NAMALWA (cell line): ENCODE measurements at places on chromosomes 16 and 17.

- DNase-seq = peak; percentile 52
These were observed 44.2 kb downstream of the PSMD12 start for GRCh38 chr17:67322042-67322787.

DNA sequence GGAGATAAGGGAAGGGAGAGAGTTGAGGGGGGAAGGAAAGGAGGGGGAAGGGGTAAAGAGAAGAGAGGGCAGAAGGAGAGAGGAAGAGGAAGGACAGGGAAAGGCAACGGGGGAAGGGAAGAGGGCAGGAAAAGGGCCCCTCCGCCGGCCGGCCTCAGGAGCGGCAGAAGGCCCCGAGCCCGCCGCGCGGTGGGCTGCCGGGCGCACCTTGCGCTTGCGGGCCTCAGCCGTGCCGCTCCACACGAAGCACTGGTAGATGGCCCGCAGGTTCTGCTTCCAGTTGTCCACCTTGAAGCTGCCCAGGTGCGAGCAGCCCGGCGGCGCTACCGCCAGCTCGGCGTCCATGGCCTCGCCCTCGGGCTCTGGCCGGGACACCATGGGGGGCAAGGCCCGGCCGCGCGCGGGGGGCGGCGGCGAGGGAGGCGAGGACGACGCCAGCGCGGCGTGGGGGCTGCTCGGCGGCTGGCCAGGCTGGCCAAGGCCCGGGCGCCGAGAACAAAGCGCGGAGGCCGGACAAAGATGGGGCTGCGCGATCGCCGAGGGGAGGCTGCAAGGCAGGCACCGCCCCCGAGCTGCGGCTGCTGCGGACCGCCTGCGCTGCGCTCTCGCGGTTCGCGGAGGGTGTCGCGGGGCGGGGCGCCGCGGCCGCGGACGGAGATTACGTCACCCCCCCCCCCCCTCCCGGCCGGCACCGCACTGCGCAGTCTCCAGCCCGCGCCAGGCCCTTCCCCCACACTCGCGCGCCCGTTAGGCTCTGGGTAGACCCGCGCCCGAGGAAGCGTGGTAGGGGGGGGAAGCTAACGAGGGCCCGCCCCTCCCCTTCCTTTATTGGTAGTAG lies at the start of gene USP22:
Gene USP22, minus strand, starts transcription at position 554 of the 838 bp plus-strand sequence. Its CDS starts 176 bp downstream, at position 378.
- peak; percentile 43 for DNase-seq

DNA sequence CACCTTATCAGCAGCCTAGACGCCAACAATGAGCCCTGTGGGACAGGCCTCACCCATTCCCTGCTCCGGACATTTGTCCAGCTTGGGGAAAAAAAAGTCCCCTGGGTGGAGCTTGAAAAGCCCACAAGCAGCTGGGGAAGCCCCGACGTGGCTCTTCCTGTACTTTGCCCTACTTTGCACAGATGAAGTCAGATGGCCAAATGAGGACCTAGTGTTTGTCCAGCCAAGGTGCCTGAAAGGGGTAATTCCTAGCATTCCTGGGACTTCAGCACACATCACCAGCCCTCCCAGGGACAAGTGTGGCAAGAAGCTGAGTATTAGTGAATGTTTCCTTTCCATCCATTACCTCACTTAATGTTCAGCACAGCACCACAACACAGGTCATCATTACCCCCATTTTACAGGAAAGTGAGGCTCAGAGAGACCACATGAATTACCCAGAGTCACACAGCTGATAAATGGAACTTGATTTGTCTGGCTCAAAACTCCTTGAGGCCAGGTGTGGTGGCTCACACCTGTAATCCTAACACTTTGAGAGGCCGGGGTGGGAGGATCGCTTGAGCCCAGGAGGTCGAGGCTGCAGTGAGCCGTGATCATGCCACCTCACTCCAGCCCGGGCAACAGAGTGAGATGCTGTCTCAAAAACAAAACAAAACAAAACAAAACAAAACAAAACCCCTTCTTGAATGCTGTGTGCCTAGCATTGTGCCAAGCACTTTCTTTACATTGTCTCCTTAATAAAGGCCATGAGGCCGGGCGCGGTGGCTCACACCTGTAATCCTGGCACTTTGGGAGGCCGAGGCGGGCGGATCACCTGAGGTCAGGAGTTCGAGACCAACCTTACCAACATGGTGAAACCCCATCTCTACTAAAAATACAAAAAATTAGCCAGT lies 19.9 kb upstream of the PLLP start:
- DNase-seq = no peak

DNA sequence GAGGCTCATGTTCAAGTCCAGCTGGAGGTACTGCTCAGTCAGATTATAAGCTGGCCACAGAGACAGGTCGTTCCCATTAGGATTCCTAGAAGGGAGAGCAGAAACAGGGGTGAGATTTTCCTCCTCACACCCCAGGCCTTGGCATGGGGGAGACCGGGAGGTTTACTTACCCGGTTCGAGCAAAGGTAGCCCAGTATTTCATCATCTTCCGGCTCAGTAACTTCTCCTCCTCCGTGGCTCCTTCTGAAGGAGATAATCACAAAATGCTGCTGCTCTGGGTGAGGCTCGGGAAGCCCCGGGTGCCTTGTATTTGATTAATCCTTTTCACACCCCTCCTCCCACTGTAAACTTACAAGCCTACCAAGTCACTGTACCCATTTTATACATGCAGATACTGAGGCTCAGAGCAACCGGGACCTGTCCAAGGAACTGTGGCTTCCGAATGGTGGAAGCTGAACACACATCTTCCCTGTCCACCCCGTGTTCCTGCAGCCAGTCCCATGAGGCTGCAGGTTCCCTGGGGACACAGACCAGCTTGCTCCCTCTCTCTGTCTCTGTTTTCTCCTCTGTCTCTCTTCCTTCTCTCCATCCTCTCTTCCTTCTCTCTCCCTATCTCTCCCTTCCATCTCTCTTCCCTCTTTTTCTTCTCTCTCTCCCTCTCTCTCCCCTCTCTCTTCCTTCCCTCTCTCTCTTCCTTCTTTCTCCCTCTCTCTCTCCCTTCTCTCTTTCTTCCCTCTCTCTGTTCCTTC lies 13.9 kb upstream of the CES1 start:
- no peak for DNase-seq

GRCh38 chr16:69613378-69614154 lies 47.8 kb downstream of the NFAT5 start:
- no peak for DNase-seq

GRCh38 chr17:44273607-44274006 lies 5.7 kb upstream of the SLC4A1 start:
- no peak for DNase-seq

DNA sequence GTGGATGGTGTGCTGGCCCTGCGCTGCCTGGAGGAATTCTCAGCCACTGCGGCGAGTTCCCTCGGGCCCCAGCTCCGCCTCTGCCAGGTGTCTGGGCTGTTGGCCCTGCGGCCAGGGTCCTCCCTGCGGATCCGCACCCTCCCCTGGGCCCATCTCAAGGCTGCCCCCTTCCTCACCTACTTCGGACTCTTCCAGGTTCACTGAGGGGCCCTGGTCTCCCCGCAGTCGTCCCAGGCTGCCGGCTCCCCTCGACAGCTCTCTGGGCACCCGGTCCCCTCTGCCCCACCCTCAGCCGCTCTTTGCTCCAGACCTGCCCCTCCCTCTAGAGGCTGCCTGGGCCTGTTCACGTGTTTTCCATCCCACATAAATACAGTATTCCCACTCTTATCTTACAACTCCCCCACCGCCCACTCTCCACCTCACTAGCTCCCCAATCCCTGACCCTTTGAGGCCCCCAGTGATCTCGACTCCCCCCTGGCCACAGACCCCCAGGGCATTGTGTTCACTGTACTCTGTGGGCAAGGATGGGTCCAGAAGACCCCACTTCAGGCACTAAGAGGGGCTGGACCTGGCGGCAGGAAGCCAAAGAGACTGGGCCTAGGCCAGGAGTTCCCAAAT lies 1.3 kb upstream of the TNFSF13 start:
- DNase-seq = no peak
